Urinary bladder (tissue), 4 donors: ENCODE measurements at places on chromosomes 3 and 15. TPM values are rescaled to one million over a fixed set of nuclear protein-coding genes. Genes with fewer than 3 reads are reported as not detected.
A peak's percentile ranks its signal among the peaks of the same experiment; 100 is the strongest.

- no peak for DNase-seq
Observed at GRCh38 chr3:97930018-97930417, 42.2 kb downstream of the RIOX2 start.

DNA sequence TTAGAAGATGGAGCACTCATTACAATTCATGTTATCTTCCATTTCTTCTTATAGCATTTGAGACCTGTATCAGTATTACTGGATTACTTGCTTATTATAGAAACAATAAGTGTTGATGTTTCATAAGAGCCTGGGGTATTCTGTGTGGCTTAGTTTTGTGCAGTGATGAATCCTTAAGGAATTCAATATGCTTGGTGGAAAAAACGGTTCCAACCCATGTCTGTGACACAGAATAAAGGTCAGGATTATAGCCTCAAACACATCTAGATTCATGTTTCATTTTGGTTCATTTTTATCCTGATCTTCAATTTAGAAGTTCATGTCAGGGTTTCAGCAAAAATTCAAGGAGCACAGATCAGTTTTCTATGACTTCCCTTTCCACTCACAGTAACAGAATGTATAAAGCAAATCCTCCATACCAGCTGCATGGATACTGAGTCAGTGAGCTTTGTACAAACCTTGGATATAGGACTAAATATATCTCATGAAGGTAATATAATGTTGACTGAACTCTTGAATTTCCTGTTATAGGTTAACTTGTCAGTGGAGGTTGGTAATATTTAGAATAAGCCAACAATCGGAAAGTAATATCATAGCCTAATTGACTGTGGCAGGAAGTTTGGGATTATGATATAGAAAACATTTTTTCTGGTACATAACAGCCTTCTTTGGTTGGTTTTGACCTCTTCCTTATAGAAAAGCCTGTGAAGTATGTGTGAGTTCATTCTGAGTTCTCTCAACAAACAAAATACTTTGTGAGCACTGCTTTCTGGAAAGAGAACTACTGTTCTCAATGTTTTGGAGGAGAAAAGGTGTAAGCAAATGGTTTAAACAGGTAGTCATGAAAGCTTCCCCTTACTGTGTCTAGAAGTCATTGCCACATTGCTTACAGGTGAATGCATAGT lies 218.2 kb upstream of the TPM1 start:
- DNase-seq, result no peak

DNA sequence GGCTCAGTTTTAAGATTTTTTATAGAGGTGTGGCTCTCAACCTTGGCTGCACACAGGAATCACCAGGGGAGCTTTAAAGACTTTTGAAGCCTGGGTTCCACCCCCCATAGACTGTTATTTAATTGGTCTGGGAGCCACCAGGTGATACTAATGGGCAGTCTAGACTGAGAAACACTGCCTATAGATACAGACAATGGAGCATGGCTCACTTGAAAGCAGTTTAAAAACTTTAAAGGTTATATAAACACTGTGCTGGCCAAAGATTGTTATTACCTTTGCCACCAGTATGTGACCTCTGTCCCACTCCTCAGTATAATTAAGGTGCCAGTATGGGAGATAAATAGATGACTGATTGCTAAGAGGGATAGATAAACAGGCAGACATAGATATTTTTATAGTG lies 3.8 kb downstream of the GOLIM4 start:
- no peak for DNase-seq

DNA sequence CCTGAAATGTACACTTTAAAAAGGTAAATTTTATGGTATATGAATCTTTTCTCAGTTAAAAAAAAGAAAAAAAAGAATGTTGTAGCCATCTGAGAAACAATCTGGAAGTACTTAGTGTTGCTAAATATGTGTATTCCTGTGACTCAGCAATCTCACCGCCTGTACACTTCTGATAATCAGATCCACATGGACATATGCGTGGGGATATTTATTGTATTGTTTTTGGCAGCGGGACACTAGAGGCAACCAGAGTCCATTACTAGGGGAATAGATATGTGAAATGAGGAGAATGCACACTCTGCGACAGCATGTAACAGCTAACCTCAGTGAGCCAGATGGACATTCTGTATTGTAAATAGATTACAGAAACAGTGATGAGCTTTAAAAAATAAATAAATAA lies 65.4 kb downstream of the AQP9 start:
- peak; percentile 54 for DNase-seq

- DNase-seq, result no peak
Observed at GRCh38 chr3:44992555-44993470, 16.8 kb downstream of the EXOSC7 start.

GRCh38 chr3:63580151-63580550 lies 72.3 kb upstream of the SNTN start:
- no peak for DNase-seq

GRCh38 chr15:57135800-57136199 lies 217.4 kb downstream of the TCF12 start:
- no peak for DNase-seq

DNA sequence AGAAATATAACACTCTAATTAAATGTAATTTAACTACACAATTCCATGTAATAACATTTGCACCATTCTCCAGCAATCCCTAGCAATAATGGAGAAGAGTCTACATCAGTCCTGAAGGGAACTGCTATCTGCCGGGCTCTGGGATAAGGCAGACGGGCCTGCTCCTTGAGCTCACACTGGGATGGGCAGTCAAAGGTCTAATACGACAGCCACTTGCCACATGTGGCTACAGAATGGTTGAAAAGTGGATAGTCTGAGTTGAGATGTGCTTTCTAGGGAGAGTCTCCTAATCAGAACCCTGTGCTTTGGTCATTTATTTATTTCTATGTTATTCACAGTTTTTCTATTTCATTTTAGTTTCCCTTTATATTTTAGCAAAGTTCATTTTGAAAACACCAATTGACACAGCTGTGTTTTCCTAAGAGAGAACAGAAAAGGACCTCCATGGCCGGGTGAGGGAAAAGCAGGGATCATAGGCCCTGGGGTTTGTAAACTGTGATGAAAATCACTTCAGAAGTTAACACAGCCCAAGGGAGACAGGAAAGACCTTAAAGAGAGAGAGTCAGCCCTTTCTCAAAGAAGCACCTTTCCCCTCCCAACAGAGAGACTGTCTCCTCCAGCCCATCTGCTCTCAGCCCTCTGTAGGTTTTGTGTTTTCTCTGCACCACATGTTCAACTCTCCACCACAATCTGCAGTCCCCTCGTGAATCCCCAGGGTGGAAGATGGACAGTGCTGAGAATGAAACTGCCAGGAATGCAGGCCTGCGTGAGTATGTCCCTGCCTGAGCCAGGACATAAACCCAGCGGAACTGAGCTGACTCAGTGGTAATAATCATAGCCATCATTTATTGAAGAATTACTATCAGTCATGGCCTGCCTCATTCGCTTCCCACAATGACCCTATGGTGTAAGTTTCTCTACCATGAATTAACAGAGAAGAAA lies 11.6 kb downstream of the FSIP1 start:
- no peak for DNase-seq

DNA sequence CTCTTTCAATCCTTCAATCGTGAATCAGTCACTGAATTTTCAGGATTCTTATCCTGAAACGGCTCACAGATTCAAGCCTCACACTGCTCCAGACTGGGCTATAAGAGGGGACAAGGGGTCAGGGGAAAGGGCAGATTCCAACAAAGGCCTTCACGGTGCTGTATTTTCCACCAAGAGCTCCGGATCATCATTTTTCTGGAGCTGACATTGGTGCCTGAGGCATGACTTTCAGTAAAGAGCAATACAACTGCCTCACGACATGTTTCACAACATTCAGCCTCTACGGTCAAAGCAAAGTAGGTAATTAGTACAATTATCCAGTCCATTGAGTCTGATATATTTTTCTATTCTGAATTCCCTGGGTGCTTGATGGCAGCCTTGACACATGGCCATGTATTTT lies 185.0 kb upstream of the PRICKLE2 start:
- no peak for DNase-seq

DNA sequence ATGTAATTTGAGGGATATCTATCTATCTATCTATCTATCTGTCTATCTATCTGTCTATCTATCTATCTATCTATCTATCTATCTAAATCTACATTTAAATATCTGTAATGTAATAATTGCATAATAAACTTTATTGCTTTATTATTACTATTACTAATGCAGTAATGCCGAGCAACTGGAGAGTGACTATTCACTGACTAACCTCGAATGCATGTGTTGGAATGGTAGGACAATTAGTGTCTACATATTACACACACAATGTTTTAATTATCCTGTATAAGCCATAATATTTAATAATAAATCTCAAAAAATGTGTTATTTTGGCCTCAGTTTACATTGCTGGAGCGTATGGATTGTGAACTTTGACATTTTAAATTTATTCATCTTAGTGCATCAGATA lies 25.2 kb upstream of the CNTN3 start:
- no peak for DNase-seq

DNA sequence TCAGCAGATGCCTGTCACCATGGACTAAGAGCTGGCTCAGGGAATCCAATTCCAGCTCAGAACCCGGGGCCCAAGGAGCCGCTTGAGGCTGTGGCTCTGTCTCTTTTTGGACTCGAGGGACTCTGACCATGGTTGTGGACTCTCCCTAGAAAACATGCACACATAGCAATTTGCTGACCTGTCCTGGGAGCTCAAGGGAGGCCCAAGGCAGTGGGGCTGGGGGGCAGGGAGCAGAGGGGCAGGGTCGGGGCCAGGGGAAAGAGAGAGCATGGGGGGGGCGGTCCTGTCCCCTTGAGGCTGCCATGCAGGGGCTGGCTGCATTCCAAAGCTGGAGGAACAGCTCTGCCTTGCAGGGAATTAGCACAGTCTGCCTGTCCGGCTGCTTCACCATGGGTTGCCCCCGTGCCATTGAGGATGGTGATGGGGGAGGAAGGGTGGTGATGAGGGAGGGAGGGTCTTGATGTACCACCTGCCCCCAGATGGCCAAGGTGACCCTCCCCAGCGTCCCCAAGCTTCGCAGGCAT lies 190.1 kb downstream of the GOLGA6L6 start:
- no peak for DNase-seq

DNA sequence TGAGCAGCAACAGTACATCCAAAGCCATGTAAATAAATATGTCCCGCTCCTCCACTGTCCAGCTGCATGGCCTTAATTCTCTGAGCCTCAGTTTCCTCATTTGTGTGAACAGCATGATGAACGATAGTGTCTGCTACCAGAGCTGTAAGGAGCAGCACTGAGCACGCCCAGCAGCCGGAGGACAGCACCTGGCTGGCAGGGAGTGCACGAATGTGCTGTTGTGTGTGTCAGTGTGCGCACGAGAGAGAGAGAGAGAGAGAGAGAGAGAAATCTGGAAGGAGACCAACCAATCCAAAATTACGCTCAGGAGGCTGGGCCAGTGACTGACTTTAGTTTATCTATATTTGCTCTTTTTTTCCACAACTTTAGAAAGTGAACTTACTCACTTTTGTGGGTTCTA lies 26.6 kb upstream of the PLXNA1 start:
- DNase-seq, result no peak

DNA sequence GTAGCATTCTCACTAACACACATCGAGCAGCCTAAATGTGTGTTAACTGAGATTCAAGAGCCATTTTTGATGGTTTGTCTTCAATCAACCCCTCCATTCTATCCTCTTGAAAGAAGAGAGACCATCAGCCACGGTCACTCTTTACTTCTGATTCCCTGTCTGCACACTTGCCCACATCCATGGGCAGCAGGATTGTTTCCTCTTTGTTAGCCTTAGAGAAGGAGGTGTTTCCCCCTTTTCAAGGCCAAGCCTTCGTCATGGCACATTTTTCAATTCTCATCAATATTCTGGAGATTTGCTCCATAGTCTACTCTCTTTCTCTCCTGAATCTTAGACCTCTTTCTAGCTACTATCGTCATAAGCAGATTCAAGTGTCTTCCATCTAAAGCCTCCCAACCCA lies 522.4 kb upstream of the NAALADL2 start:
- DNase-seq, result no peak

DNA sequence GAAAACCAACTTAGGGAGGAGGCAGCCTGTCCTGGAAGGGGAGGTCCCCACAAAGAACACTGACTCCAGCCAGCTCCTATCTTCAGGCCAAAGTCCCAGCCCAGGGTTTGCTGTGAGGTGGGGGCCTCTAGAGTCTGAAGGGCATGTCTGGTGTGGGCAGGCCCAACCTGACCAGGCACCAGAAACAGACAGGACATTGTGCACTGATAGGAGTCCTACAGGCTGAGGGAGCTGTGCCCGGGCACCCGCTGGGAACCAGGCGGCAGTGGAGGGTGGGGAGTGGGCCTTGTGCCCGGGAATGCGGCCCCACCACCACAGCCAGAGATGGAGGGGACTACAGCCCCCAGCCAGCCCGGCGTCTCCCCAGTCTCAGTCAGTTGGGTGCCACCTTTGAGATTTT lies 161.4 kb downstream of the WNT7A start:
- DNase-seq, result no peak

DNA sequence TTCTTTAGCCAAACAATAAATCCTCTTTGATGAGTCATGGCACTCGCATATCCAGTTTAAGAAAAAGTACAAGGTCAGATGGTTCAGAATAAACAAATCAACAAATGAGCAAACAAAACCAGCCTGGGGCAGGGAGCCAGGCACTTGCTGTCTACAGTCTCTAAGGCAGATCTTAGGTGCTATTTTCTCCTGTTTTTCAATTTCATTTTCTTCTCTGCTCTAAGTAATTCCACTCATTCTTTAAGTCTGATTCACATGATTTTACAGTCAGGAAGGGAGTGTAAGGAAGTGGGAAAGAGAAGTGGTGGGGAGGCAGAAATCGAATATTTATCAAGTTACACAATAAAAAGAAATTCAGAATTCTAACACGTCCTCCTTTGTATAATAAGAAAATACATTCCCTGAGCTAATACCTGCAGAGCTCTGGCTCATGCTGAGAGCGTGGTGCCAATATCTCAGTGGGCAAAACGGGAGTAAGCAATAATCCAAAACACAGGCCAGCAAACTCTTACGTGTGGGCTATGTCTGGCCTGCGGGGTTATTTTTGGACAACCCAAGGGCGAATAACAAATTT lies 298.6 kb downstream of the ADAMTS17 start:
- no peak for DNase-seq

DNA sequence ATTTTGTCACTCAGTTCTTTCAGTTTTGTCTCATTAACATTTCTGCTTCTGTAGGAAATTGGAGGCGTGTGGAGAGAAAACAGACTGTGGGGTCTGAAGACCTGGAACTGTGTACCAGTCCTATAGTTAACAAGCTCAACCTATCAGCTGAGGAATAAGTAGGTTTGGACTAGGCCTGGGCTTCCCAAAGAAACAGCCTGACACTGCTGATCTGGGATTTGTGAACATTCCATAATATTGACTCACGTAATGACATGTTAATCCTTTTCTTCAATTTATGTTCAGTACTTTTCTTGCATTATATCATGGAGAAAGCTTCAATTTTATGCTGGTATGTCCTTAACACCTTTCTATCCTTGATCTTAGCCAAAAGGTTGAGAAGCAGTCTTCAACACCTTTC lies 181.6 kb upstream of the RORA start:
- DNase-seq, result no peak

BOC gene
- total RNA-seq, result 53.0 TPM

GRK7 gene
- 0.16 TPM for total RNA-seq

NRROS gene
- total RNA-seq, result 4.1 TPM

KCNAB1 gene
- total RNA-seq, result 4.9 TPM

LIPH gene
- total RNA-seq, result 10.1 TPM

LHFPL4 gene
- 0.58 TPM for total RNA-seq
